ENCODE measurements at places on chromosomes 1 and 21. TPM values are rescaled to one million over a fixed set of nuclear protein-coding genes. Genes with fewer than 3 reads are reported as not detected.
A peak's percentile ranks its signal among the peaks of the same experiment; 100 is the strongest.

GRCh38 chr1:44467566-44467965 is 62.5 kb downstream of the RNF220 start:
- no peak for DNase-seq

Gene LRRC71
- 17.2 TPM for total RNA-seq

- DNase-seq: no peak
These were observed 189.1 kb downstream of the MIS18A start for GRCh38 chr21:32089766-32090165.

- no peak for DNase-seq
These were observed 53.4 kb downstream of the GALNT2 start for GRCh38 chr1:230120289-230120920.

GRCh38 chr1:164905869-164906268 is 346.9 kb downstream of the PBX1 start:
- peak; percentile 16 for DNase-seq

Gene TSACC
- total RNA-seq: not detected

DNA sequence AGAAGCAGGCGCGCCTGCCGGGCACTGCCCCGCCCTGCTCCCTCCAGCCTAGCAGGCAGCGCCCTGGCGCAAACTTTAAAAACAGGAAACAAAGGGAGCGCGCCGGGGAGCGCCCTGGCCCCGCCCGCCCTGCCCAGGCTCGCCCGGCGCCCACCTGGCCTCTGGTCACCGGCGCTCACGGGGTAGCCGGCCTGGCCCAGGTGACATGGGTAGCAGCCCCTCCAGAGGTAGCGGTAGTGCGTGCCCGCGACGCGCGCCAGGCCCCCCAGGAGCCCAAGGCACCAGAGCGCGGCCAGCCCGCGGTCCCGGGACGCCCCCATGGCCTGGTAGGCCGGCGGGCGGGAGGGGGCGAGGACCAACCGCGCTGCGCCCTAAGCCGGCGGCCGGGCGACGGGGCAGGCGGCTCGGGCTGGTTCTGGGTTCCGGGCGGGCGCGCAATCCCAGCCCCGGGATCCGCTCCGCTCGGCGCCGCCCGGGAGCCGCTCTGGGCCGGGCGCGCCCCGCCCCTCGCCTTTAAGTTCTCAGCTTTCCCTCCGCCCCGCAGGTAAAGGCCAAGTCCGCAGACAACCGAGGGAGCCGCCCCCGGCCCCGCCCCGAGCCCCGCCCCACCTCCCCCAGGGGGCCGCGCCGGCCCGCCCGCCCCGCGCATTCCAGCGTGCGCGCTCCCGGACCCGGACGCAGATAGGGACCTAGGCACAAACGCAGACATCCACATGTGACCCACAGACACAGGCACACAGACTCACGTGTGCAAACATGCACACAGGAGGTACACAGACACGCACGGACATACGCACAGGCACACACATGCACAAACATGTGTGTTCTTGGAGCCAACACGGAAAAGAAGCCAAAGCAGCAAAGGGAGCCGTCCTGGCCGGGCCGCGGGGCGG is 76.7 kb downstream of the ARHGEF16 start:
- DNase-seq: peak; percentile 90

DNA sequence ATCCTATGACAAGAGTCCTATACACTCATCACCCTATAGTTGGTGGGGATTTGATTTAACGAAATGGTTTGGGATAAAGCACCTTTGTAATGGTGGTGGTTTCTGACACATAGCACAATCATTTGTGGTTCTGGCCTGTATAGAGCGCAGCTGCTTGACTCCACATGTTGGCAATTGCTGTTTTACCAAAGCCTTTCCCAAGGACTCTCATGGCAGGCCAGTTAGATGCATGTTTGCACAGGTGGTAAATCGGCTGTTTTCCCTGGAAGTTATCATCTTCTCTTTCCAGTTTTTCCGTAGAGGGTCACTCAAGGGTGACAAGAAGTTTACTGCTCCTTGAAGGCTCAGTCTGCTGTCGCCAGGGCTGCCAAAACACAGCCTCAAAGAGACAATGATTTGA is 17.1 kb upstream of the XPR1 start:
- no peak for DNase-seq

Gene PDZK1
- 0.25 TPM for total RNA-seq

Gene CD5L
- total RNA-seq: 6.1 TPM

DNA sequence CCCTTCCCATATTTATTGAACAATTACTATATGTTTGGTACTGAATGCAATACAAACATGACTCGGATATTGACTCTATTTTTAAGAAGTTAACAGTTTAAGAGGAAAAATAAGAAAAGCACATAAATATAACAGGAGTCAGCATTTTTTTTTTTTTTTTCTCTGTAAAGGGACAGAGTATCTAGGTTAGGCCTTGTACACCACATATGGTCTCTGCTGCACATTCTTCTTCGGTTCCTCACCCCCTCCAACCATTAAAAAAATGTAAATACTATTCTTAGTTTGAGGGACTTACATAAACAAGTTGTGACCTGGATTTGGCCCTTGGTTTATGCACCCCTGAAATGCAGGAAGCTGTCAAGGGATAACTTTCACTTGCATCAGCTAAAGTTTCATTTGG is 40.4 kb downstream of the PHC2 start:
- DNase-seq: no peak

DNA sequence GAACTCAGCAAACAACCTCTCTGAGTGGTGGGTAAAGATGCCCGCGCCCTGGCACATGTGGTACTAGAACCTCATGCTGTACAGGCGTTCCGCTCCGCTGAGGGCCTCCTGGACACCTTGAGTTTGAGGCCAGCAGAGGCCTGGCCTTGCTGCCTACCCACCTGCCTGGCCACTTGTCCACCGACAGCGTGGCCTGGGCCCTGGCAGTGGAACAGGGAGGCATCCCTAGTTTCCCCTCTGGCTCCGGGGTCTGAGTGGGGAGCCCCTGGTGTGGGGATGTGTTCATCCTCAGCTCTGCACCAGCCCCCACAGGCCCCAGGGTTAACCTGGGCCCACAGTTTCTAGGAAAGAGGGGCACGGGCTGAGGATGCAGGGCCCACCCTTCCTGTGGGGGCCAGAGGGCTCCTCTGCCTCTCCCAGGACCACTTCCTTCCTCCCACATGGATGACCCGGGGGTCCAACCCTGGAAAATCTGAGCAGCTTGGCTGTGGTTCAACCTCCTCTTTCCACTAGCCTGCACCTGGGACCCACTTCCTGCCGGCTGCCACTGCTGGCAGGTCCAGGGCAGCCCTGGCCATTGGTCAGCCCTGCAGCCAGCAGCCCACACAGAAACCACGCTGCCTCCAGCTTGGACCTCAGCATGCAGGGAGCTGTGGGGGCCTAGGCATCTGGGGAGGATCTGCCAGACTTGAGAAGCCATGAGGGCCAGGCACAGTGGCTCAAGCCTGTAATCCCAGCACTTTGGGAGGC is 53.3 kb upstream of the COL18A1 start:
- DNase-seq: no peak

Gene THEM5
- total RNA-seq: not detected

Gene NEGR1
- 7.3 TPM for total RNA-seq

DNA sequence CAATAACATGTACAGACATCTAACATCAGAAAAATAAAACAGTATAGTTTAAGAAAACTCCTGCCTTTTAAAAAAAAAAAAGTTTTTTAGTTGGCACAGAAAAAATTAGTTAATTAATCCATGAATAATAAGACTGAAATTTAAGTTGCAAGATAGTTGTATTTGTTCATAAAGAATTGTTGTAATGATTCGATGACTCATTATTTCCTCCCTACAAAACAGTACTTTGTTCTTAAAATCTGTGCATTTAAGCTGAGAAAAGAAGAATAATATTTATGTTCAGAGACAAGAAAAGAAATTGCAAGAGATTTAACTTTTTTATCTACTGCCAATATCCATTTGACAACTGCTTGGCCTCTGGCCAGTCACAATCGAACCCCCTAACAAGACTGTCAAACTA is 894.7 kb downstream of the ADGRL2 start:
- DNase-seq: peak; percentile 15

DNA sequence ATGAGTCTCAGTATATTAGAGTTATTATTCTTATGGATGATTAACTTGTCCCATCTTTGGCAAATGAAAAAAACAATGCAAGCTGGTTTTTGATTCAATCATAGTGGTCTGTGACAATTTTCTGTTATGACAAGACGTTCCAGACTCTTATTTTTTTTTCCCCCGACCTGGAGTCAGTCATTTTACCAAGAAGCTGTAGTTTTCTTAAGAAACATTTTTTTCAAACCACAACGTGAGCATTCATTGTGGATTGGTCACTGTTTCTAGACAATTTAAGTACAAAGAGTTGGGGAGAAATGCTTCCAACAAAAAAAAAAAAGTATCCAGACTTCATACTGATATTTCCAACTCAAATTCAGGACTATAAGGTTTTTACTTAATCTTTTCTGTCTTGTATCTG is 8.0 kb upstream of the ANGPTL3 start:
- no peak for DNase-seq

Gene CAPN8
- total RNA-seq: 123 TPM

DNA sequence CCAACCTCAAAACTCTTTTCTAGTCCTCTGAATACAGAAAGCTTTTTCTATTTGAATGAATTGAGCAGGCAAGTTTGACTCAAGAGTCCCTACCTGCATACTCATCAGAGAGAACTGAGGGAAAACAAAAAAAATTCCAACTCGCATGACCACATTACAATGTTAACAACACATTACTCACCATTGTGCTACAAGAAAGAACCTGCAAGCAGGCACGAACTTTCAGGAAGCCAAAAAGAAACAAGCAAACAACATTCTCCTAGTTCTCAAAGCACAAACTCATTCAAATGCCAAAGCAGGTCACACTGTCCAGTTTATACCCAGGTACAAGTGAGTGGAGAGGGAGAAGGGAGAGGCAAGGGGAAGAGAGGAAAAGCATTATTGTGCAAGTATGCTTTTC is 14.6 kb downstream of the OTUD7B start:
- peak; percentile 13 for DNase-seq

Gene STRIP1
- total RNA-seq: 36.1 TPM

DNA sequence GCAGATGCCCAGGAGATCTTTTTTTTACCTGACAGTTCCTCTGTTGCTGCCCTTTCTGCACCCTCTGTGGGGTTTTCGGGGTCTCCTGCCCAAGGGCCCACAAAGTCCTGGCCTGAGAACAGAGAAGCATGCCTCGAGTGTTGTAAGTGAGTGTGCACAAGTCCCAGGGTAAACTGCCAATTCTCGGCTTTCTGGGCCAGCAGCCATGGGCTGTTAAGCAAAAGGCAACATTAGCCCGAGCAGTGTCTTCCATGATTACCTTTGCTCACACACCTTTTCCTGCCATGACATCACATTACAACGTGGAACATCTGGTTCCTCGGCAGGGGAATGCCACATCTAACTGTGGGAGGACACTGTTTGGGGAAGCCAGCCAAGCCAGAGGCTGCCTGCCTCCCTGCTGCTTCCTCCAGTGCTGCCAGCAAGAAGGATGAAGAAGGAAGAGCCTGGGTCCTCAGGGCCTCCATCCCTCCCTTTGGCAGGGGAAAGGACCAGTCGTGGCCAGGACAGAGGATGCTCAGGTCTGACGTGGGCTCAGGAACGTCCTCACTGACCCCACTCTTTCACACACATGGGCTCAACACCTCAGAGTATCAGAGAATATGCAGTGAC is 485.9 kb downstream of the OMA1 start:
- peak; percentile 51 for DNase-seq

DNA sequence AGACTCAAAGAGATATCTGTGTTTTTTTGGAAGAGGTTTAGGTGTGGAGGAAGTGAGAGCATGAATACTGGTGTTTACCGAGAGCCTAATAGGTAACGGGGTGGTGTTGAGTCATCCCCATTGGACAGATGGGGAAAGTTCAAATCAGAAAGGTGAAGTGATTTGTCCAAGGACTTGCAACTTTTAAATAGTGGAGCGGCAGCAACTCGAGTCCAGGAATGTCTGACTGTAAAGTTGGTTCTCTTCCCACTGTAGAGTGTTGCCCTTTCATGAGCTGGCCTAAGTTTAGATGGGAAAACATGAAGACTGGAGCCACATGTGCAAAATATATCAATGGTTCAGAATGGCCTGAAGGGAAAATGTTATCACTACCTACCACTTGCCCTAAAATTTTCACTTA is 125.7 kb downstream of the LYPLAL1 start:
- DNase-seq: no peak

DNA sequence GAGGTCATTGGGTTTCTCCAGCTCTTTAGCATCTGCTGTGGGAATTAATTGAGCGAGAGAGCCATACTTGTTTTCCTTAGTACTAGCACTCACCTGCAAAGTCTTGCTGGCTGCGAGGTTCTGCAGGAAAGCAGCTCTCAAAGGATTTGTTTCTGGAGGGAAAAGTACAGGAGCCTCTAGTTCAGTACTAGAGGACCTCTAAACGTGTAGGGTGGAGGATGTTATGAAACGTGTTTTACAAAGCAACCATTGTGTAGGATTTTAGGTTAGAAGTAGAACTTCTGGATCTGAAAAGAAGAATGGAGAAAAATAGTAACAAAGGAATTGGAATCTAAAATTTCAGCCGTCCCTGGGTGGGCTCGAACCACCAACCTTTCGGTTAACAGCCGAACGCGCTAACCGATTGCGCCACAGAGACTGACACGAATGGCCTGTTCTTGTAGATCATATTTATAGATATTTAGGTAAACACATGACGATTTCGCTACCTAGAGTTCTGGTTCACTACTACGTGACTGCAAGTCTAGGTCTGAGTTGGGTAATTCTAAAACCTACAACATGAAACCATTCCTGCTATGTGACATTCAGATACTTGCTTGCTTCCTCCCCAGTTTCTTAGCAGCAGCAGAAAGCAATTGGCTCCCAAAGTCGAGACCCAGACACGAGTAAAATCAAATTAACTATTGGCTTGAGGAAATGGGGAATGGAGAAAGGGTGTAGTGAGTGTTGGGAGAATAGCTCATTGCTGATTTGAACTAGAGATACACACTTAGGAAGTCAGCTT is 60.2 kb upstream of the CFAP126 start:
- peak; percentile 26 for DNase-seq

Gene ADAM30
- not detected for total RNA-seq

GRCh38 chr1:94843430-94843829 is 23.3 kb downstream of the SLC44A3 start:
- DNase-seq: no peak

Gene FNDC10
- 0.40 TPM for total RNA-seq

DNA sequence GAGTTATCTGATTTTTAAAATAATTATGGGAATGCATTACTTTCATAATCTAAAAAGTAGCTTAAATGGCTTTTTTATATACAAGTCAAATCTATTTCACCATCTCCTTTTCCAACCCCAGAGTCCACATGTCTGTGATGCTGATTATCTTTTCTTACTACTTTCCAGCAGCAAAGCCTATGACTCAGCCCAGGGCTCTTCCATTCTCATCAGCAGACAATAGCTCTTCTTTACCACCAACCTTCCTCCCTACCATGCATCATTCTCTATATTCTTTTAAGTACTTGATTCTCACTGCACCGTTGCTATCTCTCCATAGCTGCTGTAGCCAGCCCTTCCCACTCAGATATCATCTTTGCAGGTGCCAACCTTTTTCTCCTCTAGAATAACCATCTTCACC is 61.3 kb downstream of the OVGP1 start:
- no peak for DNase-seq

GRCh38 chr1:173478094-173478674 is 1.0 kb downstream of the PRDX6 start:
- peak; percentile 60 for DNase-seq

Gene LCE1F
- total RNA-seq: not detected

Gene KLHDC9
- total RNA-seq: 13.0 TPM

GRCh38 chr1:17540255-17541001 is 930 bp downstream of the ARHGEF10L start:
- DNase-seq: peak; percentile 89

Data from lung (tissue), 17 donors.